SK-N-MC (cell line): ENCODE measurements at places on chromosomes 3 and 15.
A peak's percentile ranks its signal among the peaks of the same experiment; 100 is the strongest.

DNA sequence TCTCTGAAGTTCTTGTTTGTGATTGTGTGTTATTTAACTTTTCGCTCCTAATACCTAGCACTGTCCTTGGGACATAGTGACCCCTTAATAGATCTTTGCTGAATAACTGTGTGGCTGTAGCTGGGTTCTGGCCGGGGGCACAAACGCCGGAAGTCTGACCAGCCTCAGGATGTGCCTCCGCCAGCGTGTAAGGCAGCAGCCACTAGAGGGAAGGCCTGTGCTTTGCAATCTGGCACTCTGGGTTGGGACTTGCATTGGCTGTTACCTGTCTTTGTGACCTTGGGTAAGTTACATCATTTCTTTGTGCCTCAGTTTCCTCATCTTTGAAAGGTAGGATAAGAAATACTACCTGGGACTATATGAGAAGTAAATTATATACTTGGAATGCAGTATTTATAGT, 158.7 kb downstream of the GHSR start:
- no peak for DNase-seq

DNA sequence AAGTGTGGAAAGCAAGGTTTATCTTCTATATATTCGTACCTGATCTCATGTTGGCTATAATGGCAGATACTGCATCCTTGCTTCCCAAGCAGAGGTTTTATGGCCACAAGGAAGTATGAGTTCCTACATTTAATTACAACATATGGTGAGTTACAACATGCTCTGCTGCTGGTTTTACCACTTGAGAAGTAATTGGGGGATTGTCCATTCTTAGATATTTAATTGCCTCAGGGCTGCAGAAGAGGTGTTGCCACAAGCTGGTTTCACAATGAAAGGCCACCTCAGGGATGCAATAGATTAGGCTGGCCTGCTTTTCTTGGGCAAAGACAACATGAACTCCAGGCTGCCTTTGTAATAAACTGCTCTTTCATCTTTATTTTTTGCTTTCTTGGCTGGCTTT, 48.6 kb downstream of the RAP2B start:
- DNase-seq: no peak

DNA sequence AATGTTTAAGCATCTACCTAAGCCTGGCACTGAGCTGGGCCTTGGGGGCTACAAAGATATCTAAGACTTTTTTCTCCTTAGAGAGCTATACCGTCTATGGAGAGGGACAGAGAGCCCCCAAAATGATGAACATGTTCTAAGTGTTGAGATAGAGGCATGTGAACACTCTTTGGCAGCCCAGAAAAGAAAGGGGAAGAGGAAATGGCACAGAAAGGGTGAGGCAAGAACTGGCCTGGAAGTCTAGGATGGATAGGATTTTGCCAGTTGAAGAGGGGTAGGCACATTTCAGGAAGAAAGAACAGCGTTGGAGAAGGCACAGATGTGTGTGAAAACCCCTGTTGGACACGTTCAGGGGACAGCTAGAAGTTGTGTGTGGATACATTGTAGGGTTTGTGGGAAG, 276.2 kb upstream of the LRRFIP2 start:
- no peak for DNase-seq

- no peak for DNase-seq
These were observed 235.9 kb upstream of the CTDSPL start for GRCh38 chr3:37625690-37626360.

DNA sequence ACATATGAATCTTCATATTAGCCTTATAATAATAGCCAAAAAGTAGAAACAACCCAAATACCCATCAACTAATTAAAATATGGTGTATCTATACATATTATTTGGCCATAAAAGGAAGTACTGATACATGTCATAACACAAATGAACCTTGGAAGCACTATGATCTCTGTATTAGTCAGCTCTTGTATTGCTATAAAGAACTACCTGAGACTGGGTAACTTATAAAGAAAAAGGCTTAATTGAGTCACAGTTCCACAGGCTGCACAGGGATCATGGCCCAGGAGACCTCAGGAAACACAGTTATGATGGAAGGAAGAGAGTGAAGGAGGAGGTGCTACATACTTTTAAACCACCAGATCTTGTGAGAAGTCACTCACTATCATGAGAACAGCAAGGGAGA, 16.0 kb upstream of the CCR2 start:
- DNase-seq: no peak

GRCh38 chr3:67564973-67565372, 89.4 kb downstream of the SUCLG2 start:
- no peak for DNase-seq

- DNase-seq: no peak
These were observed 36.3 kb downstream of the CA12 start for GRCh38 chr15:63345391-63345752.

DNA sequence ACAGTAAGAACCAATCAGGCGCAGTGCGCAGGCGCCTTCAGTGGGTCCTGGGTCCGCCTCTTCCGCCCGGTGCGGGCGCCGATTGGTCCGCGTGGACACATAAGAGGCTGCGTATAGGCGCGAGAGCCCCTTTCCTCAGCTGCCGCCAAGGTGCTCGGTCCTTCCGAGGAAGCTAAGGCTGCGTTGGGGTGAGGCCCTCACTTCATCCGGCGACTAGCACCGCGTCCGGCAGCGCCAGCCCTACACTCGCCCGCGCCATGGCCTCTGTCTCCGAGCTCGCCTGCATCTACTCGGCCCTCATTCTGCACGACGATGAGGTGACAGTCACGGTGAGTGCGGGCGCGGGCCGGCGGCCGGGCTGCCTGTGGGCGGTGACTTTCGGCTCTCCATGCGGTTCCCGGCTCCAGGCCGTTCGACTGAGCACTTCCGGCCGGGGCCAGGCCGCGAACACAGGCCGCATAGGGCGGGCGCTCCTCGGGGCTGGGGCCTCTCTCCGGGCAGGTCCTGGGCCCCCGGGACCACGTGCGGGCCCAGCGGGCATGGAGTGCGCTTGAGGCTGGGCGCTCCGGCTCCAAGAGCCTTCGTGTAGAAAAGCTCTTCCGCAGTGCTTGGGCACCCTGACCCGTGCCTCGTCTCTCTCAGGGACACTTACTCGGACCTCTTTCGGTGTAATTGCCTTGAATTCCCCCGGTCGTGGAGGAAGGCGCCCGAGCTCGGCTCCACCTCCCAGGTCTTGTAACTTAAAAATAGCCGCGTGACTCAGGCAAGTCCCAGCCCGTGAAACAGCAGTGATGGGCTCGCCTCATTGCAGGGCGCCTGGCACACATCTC, at the start of gene RPLP1:
Gene RPLP1 (plus strand): TSS at position 127 of the 830 bp plus-strand sequence. CDS start 131 bp downstream, at position 258.
- peak; percentile 81 for DNase-seq

DNA sequence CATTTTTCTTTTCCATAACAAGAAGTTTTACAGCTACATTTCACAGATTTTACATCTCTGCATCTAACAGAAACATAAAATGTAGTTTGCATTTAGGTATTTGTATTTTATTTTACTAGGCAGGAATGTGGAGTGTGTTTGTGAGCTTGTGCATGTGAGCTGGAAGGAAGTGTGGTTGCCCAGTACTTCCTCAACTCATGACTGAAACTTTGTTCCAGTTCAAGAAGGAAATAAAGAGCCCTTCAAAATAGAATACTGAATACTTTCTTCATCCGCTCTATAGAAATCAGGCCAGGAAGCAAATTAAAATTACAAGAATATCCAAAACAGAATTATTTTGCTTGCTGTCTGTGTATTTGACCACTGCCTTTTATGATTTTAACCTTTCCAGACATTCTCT, 81.3 kb downstream of the CHL1 start:
- no peak for DNase-seq

DNA sequence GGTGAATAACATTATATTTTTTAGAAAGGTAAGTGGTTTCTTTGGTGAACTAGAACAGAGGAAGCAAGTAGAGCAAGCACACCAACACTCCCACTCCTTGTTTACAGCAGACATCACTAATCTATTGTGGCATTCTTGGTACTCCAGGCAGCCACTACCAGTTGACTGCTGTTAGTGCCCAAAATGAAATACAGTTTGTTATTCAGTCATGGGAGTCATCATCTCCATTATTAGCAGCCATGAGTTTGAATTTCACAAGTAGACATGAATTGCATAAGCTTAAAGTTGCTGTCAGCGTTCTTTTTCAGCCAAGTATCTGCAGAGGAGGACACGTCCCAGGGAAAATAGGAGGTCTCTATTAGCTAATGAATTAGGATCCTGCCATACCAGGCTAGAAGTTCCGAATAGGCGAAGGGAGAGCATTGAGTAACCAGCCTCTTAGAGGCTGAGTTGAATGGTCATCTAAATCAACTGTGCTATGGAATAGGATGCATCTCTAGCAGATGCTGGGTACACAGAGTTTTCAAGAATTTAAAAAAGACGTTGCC, 252.7 kb upstream of the ICE2 start:
- no peak for DNase-seq

- no peak for DNase-seq
These were observed 23.1 kb downstream of the CDCP1 start for GRCh38 chr3:45123030-45123429.

GRCh38 chr3:66095295-66096001, 56.7 kb upstream of the MAGI1 start:
- no peak for DNase-seq

- no peak for DNase-seq
These were observed 5.5 kb downstream of the ATOSA start for GRCh38 chr15:52673734-52674133.

DNA sequence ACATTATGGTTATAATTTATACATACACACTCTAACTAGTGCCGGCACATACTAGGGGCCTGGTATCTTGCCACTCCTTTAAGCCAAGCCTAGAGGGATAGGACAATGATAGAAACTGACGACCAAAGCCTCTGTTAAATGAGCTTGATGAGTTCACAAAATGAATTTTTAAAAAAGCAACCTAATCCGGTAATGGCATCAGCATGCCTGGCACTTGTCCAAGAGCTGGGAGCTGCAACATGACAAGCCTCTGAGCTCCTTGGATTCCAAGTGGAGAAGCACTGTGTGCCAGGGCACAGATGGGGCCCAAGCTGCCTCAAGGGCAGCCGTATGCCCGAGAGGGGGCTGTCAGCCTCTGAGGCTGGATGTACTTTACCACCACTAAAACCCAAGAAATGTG, 9.7 kb downstream of the ETV5 start:
- DNase-seq: peak; percentile 75

DNA sequence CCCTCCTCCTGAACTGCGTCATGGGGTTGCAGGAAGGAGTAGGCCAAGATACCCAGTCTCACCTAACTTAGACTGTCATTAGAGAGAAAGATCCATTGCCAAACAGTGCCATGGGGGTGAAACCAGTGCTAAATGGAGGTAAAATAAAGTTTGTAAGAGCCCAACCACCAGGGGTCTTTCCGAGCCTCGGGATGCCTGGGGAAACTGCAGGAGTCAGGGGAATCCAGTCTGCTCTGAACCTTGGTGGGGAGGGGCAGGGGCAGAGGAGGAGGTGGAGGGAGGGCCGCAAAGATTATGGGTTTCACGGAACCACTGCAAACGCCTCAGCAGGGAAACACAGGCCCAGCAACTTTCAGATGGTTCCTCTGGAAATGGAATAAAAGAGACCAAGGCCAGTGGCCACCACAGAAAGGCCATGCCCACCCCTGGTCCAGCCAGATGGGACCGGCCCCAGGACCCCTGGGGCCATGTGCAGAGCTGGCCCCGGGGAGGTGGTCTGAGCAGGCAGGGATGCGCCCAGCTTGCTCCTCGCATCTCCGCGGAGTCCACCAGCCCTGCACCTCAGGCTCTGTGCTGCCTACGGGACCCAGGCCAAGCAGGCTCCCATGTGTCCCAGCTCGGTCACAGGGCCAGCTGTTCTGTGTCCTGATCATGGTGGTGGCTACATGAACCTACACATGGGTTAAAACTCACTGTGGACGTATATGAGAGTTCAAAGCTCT, 19.8 kb upstream of the GP9 start:
- no peak for DNase-seq

DNA sequence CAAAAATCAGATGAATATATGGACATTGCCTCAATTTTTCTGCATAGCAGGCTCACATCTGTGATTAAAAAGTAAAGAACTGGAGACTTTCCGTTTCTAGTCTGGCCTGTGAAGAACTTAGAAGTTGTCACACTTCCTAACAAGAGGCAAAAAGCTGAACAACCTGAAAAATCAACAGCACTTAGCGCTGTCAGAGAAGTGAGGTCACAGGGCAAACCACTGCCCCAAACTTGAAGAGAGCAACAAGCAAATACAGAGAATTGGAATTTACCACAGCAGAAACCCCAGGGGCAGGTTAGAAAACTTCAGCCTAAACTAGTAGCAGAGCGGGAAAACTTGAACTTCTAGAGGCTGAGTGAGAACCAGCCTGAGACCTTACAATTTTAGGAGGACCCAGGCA, 38.9 kb downstream of the CCDC54 start:
- DNase-seq: no peak

GRCh38 chr3:53850895-53851294, 4.5 kb downstream of the IL17RB start:
- DNase-seq: no peak

DNA sequence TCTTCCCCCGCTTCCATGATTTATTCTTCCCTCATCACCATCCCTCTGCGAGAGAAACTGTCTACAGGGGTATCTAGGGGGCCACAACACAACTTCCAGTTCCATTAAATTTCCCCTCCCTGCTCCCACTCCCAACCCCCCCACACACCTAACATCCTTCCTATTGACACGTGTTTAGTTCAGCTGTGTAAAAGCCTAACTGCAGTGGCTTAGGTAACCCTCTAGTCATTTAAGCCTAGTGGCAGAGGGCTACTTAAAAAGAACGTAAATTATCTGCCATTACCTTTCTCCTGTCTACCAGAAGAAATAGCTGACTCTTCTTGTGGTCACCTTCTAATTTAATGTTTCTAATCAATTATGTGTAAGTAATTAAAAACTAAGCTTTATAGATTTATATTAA, 56.3 kb downstream of the ZNF148 start:
- no peak for DNase-seq

- DNase-seq: no peak
These were observed 10.4 kb downstream of the GOLM2 start for GRCh38 chr15:44298878-44299277.

- no peak for DNase-seq
These were observed 35.3 kb upstream of the PLSCR2 start for GRCh38 chr3:146504498-146505197.

DNA sequence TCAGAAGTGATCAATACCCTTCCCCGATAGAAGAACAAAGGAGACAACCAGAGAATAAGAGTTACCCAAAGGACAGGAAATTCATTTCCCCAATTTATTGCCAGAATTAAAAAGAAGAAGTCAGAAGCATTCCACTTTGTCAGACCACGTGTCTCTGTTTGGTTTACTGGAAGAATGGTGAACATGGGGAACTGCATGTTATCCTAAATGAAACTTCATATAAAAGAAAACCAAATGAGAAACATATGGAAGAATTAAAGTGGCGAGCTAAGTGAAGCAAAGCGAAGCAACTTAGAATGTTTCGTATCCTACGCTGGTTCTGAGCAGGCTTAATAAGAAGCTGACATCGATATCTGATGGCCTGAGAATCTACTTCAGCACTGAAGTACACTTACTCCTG, 190.7 kb downstream of the MAGI1 start:
- no peak for DNase-seq

GRCh38 chr15:90071220-90071807, 31.0 kb downstream of the IDH2 start:
- peak; percentile 72 for DNase-seq

DNA sequence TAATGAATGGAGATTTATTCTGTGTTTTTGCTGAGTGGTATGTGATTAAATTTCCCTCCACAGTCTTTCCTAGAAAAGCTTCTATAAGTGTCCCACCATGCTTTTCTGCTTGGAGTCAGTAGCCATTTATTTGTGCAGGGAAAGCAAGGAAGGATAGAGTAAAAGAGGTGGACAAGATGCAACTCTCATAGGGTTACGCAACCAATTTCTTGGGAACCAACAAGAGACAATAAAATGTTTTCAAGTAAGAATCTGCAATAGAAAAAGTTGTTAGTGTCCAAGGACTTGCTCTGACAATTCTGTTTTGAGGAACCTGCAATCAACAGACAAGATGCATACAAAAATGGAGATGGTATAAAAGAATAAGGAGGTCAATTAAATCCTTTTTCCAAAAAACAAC, 153.8 kb upstream of the MITF start:
- no peak for DNase-seq
